ENCODE measurements at places on chromosomes 13 and 19.

GRCh38 chr13:79725841-79726240, 244.9 kb downstream of the NDFIP2 start:
- peak; percentile 47 for DNase-seq

GRCh38 chr13:100715604-100716003, 41.0 kb upstream of the TMTC4 start:
- DNase-seq, result no peak

DNA sequence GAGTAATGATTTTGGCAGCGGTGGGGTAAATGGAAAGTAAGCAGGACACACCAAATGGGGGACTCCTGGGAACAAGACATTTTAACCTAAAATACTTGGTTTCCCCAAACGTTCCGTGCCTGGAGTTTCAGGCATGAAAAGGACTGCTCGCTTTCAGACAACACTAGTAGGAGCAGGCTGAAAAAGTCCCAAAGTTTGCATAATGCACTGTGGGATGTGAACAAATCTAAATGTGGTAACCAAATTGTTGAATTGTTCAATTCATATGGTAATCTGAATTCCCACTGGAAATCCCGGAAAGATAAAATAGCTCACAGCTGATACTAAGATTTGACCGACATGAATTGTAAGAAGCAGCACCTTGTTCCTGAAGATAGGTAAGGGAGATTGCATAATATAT, 467.2 kb upstream of the ARGLU1 start:
- peak; percentile 12 for DNase-seq

DNA sequence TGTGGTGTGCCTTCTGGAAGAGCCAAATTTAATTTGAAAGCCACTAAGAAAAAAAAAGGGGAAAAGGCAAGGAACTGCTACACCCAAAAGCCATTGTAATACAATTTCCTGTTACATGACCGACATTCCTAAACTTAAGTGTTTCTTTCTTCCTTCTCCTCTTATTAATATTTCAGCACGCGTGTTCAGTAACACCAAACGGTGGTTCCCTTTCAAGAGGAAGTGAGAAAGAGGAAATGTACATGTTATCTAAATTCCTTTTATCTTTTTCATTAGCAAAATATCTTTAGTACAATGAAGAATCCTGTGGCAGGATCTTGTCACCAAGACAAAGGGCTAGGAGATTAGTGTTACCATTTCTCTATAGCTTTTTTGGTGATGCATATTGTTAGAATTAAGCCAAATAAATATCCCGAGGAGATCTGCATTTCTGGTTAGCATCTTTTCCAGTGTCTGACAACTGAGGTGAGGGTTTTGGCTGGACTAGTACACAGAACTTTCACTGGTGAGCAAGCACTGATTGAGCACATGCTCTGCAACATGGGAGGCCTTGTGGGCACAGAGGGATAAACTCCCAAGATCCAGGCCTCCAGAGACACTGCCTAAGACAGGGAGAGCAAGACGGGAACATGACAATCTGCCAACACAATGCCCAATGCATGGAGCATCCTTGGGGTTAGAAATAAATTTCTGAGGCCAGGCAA, 22.1 kb downstream of the LATS2 start:
- no peak for DNase-seq

- no peak for DNase-seq
These were observed 52.0 kb downstream of the DCT start for GRCh38 chr13:94427313-94427953.

DNA sequence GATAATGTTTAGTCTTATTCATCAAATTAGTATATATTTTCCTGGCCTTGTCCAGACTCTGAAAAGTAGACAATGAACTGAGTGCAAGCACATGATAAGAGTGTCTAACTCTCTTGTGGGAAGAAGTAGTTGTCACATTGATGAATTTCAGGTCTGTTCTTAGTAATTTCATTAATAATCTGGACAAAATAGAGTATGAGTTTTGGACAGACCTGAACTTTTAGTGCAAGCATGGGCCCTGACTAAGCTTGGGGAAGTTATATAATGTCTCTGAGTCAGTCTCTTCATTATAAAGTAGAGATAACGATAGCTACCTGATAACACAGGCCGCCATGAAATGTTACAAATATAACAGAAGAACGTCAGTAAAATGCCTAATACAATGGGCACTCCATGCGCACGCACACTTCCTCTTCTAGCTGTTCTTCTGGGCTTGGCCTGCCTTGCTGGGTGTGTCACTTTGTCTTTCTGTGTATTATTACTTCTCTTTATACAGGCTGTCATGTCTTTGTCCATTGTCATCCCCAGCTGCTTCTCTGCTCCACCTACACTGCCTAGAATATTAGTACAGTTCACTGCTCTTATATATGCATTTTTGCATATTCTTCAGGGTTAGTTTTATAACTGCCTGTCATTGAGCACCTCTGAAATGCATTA, 129.1 kb upstream of the HTR2A start:
- no peak for DNase-seq

GRCh38 chr13:107964395-107964794, 250.9 kb downstream of the LIG4 start:
- no peak for DNase-seq

- peak; percentile 19 for DNase-seq
These were observed 155.5 kb downstream of the TBC1D4 start for GRCh38 chr13:75326173-75327134.

- peak; percentile 81 for DNase-seq
These were observed 6.9 kb upstream of the ATF5 start for GRCh38 chr19:49921871-49922795.

DNA sequence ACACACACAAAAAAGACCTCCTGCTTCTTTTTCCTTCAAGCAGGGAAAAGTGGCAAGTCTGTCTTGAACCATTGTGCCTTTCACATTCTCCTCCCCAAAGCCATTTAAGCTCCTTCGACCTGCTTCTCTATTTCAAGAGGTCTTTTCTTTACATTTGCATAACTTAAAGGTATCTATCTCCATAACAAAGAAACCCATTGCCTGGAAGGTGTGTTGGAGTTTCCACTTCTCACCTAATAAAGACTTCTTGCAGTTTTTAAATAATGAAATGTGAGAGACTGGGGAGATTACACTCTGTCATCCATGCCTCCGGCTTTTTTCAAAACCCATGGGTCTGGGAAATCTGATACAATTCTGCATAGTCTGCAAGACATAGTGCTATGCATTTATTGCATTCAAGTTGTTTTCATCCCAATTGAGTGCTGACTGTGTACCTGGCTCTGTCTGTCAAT, 41.8 kb upstream of the NBEA start:
- no peak for DNase-seq

DNA sequence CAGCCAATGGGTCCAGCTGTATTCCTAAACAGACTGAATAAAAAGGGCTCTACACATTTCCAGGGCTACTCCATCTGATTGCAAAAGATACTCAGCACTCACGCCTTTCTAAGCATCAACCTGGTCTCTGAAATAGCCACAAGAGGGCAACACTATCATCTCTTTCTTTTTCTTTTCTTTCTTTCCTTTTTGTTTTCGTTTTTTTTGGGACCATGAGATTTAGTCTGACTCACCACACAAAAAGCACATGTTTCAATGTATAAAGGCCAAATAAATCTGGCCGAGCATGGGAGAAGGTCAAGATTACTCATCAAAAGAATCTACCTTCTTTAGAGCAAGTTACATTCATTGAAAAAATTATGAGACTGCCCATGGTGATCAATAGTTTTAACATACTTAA, 805.6 kb upstream of the ARGLU1 start:
- peak; percentile 64 for DNase-seq

DNA sequence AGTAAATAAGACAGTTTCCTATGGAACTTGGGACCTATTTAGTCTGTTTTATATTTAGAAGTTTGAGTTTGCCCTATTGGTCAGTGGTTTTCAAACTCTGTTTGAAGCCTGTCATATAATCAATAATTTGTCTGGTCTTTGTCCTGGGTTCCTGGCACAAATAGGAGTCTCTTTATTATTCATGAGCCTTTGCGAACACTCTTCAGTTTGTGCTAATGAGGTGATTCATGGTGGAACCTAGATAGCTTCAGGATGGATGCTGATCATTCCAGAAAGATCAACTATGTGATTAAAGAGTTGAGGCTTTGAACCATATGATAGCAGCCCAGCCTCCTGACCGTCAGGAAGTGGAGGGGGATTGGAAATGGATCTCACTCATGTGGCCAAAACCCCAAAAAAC, 10.0 kb upstream of the VWA8 start:
- DNase-seq, result no peak

DNA sequence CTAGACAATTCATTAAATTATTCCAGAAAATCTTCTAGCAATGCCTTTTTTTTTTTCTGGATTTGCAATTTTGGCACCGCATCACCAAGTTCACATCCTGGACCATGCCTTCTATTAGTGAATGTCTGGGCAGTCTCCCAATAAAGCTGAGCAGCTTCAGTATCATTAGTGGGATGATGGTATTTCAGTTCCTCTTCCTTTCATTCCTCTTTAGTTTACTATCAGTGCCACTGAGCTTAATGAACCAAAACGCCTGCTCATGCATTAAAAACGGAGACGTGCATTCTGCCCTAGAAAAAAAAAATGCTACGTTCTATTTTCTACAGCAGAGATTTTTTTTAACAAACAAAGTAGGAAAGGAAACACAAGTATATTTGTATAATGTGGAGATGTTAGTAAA, 343.0 kb downstream of the PCDH9 start:
- DNase-seq, result peak; percentile 0

DNA sequence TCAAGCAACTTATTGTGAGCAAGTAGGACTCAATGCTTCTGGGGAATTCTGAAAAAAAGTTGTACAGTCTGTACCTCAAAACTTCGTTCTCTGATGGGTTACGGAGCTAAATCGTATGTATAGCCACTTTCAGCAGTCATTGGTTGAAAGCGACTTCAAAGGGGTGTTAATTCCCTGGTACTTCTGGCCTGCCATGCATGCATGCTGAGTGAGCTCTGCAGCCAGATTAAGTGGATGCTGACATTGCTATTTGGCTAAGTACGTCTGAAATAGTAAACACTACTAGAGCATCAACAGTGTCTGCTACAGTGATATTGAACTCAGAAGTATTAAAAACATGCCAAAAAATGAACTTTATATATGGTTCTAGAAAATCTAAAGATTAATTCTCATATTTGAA, 1183.1 kb upstream of the PCDH20 start:
- no peak for DNase-seq

- DNase-seq, result peak; percentile 54
These were observed 1339.4 kb downstream of the EFNB2 start for GRCh38 chr13:105196052-105196451.

GRCh38 chr13:46354156-46355087, 32.6 kb downstream of the RUBCNL start:
- DNase-seq, result peak; percentile 96

GRCh38 chr19:1210227-1210538, 4.6 kb downstream of the STK11 start:
- no peak for DNase-seq

DNA sequence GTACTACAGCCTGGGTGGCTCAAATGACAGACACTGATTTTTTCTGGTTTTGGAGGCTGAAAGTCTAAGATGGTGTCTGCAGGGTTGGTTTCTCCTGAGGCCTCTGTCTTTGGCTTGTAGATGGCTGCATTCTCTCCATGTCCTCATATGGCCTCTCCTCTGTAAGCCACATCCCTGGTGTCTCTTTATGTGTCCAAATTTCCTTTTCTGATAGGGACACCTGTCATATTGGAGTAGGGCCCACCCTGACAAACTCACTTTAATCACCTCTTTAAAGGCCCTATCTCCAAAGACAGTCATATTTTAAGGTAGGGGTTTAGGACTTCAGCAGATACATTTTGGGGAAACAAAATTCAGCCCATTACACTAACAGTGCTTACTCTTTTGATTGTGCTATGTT, 32.0 kb upstream of the WASF3 start:
- DNase-seq, result no peak

DNA sequence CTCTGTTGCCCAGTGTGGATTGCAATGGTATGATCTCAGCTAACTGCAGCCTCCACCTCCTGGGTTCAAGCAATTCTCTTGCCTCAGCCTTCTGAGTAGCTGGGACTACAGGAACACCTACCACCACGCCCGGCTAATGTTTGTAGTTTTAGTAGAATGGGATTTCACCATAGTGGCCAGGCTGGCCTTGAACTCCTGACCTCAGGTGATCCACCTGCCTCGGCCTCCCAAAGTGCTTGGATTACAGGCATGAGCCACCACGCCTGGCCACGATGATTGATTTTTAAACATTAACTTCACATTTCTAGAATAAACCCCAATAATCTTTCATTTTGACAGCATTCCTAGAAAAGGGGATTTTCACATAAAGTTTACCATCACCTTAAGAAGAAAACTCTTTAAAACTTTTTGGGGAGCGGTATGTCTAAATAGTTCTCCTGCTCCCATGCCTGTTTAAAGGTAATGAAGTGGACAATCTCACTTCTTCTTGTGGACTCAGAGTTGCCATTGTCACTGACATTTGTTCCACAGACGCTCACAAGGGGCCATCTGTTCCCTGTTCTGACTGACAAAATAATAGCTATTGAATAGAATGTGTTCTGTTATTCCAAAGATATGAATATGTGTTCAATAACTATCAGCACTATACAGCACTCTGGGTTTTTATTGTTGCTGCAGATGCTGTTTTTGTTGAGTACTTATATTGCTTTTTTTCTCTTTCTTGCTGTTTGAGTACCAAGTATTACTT, 66.1 kb upstream of the C1QTNF9B start:
- DNase-seq, result no peak

DNA sequence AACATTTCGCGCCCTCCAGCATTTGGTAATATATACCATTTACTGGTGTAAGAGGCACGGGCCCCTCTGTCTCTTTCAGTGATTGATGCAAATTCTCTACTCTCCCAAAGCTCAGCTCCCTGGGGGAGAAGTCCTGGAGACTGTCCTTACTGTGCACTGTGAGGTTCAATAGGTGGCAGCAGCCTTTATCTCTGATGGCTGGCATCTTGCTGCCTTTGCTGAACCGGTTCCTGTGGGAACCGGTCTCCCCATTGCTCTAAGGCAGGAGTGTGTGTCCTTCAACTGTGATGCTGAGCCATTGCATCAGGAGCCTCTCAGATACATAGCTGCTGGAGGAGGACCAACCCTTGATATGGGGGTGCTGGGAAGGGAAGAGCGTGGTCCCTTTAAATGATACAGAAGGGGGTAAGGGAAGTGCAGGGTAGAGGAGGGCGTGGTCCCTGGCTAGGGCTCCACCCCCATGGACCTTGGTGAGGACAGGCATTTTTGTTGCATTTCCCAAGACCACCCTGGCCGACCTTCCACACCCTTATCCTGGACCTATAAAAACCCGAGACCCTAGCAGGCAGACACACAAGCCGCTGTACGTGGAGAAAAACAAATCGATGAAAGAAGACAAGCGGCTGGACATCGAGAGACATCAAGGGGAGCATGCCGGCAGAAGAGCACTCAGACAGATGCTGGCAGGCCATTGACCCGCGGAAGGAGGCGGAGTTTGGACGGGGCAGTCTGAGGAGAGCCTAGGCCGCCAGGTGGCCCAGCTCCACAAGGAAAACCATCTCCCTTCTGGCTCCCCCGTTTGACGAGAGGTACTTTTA, 41.1 kb upstream of the GTF3A start:
- DNase-seq, result no peak

GRCh38 chr19:43553656-43554055, 20.7 kb downstream of the ZNF575 start:
- DNase-seq, result no peak

GRCh38 chr13:102536695-102537485, 59.9 kb upstream of the TPP2 start:
- no peak for DNase-seq

GRCh38 chr19:30446850-30447552, 74.8 kb downstream of the ZNF536 start:
- DNase-seq, result peak; percentile 94

Data from AG10803 (cell line).